ENCODE measurements at places on chromosomes 12 and 14.

DNA sequence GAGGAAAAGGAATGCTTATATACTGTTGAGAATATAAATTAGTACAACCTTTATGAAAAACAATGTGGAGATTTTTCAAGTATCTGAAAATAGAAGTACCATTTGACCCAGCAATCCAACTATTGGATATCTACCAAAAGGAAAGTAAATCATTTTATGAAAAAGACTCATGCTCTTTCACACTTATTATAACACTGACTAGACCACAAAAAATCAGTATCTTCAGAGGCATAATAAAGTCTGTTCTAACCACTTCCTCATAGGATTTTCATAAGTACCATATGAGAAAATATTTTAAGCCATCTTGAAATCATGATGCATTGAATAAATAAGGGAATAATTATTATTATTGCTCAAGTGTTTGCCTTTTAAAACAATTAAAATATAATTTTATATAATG is 90.8 kb downstream of the SLCO1B1 start:
- DNase-seq = no peak

GRCh38 chr12:26197832-26198231 is 2.5 kb downstream of the SSPN start:
- no peak for DNase-seq

DNA sequence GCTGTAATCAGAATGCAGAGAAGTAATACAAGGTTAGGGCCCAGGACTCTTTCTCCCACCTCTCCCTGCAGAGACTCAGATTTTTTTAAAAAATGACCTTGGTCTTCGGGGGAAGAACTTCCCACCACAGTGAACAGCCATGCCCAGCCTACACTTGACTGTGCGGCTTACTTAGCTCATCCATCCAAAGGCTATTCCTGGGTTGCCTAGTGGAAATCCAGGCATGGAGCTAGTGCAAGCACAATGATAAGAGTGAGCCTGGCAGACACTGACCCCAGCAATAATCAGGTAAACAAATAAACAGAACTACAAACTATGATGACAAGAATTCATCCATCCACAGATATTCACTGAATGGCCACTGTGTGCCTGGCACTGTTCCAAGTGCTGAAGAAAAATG is 14.7 kb downstream of the SERPINA5 start:
- no peak for DNase-seq

- no peak for DNase-seq
Observed at GRCh38 chr14:31977001-31977556, 100.0 kb upstream of the ARHGAP5 start.

DNA sequence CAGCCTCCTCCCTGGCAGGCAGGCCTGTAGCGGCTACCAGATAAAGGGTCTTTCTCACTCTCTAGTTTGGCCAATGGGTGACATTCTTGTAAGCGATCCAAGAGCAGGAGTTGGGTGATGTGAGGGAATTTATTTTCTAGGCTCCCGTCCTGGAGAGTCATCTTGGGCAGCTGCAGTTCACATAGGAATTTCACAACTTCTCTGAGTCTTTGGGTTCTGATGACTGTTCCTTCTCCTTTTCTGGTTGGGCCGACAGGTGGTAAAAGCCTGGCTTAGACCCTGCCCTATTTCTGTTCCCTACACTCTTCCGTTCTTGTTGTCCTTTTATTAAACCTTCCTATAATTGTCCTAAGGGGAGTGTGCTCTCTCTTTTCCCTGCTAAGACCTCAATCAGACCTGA is 42.6 kb upstream of the POC1B start:
- no peak for DNase-seq

DNA sequence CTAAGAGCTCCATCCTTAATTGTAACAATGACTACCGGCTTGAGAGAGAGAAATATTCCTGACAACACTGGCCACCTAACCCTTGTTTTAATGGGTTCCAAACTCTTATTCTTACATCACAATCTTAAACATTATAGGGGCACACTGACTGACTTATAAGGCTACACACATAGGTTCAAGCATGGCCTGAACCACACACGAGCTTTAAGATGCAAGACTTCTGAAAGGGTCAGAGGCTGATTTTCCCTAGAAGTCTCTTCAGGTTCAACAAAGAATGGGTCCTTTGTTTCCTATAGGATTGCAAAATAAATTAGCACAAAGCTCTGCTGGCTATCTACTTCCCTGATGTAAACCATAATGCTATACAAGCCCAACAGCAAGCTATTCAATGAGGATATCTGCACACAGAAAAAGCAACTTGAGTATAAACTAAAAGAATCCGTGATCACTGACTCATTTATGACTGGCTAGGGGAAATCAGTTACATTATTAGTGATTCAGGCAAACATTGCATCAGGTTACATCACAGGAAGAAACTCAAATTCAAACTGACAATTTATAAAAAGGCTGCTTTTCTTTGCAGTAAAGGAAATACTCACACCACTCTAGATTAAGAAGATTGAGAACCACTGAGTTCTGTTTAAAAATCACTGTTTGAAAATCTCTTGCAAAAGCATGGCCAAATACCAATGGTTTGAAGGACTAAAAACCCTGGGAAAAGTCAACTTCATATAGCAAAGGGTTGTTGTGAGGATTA is 8.5 kb downstream of the BTG1 start:
- DNase-seq = no peak

DNA sequence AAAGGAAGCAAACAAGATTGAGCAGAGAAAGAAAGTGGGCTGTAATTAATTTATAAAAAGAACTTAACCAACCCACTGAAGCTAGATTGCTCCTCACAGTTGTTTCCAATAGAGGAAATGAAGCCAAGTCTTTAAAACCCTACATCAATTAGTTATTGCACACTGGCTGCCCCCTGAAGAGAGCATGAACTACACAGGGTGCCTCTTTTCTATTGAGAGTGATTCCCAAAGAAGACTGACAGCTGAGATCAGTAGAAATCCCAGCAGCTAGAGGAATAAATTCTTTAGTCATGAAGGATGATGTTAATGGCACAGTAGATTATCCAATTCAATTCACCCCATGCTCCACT is 8.6 kb upstream of the USP15 start:
- no peak for DNase-seq

DNA sequence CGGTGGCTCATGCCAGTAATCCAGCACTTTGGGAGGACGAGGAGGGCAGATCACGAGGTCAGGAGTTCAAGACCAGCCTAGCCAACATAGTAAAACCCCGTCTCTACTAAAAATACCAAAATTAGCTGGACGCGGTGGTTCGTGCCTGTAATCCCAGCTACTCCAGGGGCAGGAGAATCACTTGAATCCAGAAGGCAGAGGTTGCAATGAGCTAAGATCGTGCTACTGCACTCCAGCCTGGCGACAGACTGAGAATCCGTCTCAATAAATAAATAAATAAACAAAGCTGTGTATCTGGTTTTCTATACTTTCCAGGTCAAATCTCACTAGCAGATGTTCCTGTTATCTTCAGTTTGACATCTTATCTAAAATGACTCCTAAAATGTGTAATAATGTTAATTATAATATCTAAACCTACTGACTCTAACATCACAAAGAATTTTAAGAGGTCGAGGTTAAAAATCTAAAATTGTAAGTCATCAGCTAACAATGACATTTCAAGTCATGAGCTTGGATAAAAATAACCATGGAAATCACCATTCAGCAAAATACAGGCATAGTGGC is 2.4 kb upstream of the SRP54 start:
- DNase-seq = no peak

GRCh38 chr12:546920-547845 is 87.4 kb downstream of the B4GALNT3 start:
- DNase-seq = no peak
